ENCODE measurements at places on chromosomes 4 and X.

DNA sequence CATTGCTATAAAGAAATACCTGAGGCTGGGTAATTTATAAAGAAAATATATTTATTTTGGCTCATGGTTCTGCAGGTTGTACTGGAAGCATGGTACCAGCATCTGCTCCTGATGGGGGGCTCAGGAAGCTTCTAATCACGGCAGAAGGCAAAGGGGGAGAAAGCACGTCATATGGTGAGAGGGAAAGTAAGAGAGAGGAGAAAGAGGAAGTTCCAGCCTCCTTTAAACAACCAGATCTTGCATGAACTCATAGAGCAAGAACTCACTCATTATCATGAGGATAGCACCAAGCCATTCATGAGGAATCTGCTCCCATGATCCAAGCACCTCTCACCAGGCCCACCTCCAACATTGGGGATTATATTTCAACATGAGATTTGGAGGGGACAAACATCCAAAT lies 125.0 kb upstream of the GRPR start:
- DNase-seq = no peak

- DNase-seq = no peak
Measured at GRCh38 chr4:141140391-141141200, 7.3 kb upstream of the RNF150 start.

DNA sequence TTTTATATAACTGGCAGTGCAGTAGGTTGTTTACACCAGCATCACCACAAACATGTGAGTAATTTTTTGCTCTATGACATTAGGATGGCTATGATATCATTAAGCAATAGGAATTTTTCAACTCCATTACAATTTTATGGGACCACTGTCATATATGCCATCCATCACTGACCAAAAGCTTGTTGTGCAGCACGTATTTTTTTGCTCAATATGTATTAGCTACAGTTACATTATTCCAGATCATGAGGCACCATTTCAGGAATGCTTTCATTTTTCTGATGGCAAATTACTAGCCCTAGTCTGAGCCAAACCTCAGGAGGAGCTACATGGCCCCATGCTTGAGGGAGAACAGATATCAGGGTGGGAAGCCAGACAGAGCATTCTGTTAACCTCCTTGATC lies 56.8 kb upstream of the DCLK2 start:
- no peak for DNase-seq

GRCh38 chrX:130111220-130112154 lies 1.2 kb upstream of the ELF4 start:
- no peak for DNase-seq

- DNase-seq = no peak
Measured at GRCh38 chr4:87122252-87122651, 98.2 kb downstream of the KLHL8 start.

DNA sequence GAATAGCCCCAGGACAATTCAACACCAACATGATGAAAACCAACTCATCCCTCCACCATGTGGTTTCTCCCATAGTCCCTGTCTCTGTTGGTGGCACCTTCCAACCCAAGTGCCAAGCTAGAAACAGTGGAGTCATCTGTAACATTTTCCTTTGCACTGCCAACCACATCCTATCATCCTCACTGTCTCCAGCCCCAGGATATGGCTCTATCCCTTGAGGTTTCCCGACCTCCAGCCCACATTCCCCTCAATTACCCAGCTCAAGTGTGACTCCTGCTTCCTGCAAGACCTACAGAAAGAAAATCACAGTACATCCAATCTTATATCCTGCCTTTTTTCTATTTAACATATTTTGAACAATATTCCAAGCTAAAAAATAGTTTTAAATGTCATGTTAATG lies 24.2 kb downstream of the PNMA6F start:
- no peak for DNase-seq

- DNase-seq = no peak
Measured at GRCh38 chr4:151862766-151863165, 102.0 kb upstream of the GATB start.

DNA sequence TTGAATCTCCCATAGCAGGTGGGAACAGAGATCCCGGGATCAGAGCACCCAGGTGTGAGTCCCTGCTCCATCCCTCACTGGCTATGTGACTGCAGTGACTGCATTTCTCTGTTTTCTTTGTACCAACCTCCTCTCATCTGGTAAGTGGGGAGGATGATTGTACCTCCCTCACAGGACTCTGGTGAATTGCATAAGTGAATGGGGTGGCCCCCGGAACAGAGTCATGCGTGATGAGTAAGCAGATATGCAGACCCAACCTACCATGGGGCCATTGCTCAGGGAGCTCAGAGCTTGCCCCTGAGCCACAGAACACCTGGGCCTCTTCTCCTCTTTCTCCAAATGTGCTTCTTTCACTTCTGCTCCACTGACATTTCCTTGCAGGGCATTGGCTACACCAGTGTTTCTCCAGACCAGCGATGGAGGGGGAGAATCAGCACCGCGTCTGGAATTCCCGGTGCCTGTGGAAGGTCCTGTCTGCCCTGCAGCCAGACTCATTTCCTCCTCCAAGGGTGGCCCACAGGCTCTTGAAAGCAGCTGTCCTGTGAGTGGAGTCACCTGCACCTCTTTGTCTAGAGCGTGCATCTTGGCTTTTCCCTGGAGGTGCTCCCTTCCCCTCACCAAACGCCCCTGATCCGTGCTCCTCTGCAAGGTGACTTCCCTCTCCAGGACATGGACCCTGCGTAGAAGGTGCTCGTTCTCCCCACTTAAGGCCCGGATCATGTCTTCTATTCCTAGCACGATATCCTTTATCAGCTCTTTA lies 30.0 kb downstream of the C4orf50 start:
- DNase-seq = no peak

- no peak for DNase-seq
Measured at GRCh38 chr4:34066126-34066525, 2178.2 kb downstream of the ARAP2 start.

DNA sequence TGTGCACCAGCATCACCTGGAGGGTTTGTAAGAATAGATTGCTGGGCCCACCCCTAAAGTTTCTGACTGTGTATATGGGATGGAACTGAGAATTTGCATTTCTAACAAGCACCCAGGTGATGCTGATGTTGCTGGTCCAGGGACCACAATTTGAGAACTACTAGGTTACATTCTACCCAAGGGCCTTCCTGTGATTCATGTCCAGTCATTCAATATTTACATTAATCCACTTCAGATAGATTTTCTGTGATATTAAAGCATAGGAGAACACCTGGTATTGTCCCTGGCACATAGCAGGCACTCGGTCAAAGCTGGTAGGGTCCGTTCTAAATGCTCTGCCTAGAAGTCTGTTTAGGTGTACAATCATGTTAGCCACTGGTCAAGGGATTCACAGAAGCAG lies 19.5 kb upstream of the XPNPEP2 start:
- DNase-seq = no peak

DNA sequence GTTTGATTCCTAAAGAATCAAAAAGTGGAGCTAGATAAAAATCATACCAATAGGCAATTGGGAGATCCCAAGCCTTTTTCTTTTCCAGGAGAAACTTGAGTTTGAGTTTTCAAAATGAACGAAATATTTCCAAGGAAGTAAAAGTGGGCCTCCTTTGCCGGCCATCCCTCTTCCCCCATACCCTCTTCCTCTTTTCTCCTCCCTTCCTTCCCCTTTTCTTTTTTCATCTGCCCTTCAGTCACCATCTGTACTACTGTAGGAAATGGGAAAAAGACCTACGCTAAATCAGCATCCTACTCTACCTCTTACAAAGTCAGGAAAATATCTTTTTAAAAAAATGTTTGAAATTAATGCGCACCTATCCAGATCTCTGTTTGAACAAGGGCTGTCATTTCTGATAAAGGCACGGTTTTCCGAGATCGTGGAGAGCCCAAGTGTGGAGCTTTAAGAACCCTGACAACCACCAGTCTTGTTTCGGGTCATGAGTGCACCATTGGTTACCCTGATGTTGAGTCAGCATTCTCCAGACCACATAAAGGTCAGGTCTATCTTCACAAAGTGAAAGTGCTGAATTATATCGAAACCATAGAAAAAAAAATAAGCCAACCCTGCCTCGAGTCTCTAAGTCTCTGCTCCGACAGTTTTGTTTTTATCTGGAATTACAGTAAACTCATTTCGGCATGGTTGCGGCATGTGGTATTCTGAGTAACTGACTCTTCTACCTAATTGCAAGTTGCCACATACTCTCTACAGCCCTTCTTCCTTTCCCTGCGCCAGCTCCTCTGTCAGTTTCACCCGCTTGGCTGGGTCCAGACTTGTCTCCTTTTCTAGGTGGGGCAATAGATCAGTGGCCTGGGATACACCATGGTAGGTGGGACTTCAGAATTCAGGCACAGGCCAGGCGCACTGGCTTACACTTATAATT lies 140.2 kb upstream of the KLF3 start:
- peak; percentile 95 for DNase-seq

GRCh38 chrX:21855937-21856415 lies at the start of gene YY2:
YY2 (plus strand) TSS chrX:21855987; CDS start chrX:21856485, 498 bp downstream.
- DNase-seq = no peak

- DNase-seq = peak; percentile 80
Measured at GRCh38 chr4:663438-664428, 10.3 kb downstream of the ATP5ME start.

DNA sequence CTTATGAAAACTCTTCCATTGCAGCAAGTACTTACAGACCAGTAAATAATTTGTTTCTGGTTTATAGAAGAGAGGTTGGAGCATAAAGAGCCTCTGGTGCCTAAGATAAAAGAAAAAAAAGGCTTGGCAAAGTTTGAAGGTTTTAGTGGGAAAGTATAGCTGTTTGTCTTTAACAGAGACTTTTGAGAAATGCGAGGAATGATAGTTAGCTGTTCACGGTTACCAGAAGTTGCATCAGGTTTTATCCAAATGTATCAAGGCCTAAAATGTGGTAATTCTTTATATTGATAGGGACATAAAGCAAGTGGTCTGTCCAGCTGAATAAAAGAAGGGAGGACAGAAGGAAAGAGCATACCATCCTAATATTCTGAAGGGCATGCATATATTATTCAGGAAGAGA lies 29.3 kb downstream of the RAP1GDS1 start:
- DNase-seq = no peak

- DNase-seq = no peak
Measured at GRCh38 chr4:24680746-24681448, 96.5 kb upstream of the DHX15 start.

GRCh38 chrX:77768787-77769186 lies 17.2 kb downstream of the ATRX start:
- DNase-seq = no peak

- no peak for DNase-seq
Measured at GRCh38 chr4:88104902-88105610, 53.4 kb downstream of the ABCG2 start.

GRCh38 chr4:174193438-174194374 lies 89.8 kb downstream of the FBXO8 start:
- DNase-seq = no peak
